Activated effector memory CD4-positive, alpha-beta T cell treated with anti-CD3 and anti-CD28 coated beads, Interleukin-2, amount 50 U/mL, for 16 hours (primary cell): ENCODE measurements at places on chromosomes 5 and 9.

- no peak for DNase-seq
Observed at GRCh38 chr9:35646153-35646532, 4.6 kb downstream of the SIT1 start.

GRCh38 chr9:128421482-128421996, 882 bp downstream of the CERCAM start:
- no peak for DNase-seq

GRCh38 chr9:75858497-75859092, 31.9 kb upstream of the PCSK5 start:
- no peak for DNase-seq

DNA sequence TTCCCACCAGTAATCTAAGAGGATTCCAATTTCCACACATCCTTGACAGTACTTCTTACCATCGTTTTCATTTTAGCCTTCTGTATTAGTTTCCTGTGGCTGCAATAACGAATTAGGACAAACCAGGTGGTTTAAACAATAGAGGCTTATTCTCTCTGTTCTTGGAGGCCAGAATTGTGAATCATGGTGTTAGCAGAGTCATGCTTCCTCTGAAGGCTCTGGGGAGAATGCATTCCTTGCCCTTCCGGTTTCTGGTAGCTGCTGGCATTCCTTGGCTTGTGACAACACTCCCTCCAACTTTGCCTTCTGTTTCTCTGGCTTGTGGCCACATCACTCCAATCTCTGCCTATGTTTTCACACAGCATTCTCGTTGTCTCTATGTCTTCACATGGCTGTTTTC, 23.5 kb downstream of the RIGI start:
- no peak for DNase-seq

DNA sequence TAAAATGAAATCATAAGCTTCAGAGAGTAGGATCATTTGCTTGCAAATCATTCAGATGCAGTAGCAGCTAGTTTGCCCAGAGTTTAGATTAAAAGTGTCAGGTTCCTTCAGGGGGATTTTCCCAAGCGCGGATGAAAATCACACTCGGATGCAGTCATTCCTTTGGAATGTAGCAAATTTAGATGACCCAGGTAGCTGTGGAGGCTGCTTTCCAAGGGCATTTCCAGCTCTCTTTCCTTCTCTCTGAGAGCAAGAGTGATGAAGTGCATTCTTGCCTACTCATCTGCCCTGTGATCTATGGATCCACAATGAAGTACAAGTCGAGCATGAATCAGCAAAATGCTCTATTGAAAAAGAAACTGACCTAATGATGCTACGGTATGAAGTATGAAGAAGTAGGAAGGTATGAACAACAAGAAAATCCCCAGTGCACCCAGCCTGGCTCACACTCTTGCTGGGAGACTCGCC, 200.2 kb downstream of the PLK2 start:
- no peak for DNase-seq

DNA sequence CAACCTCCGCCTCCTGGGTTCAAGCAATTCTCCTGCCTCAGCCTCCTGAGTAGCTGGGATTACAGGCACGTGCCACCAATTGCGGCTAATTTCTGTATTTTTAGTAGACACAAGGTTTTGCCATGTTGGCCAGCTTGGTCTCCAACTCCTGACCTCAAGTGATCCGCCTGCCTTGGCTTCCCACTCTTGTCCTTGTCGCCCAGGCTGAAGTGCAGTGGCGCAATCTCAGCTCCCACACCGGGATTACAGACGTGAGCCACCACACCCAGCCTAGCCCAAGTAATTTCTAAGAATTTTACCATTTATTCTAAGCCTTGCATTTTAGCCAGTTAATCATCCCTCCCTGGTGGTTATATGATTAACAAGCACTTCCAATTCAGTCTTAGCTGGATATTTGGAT, 11.0 kb downstream of the NAIP start:
- DNase-seq = peak; percentile 46

- DNase-seq = no peak
Observed at GRCh38 chr9:575139-575538, 266.4 kb upstream of the DMRT1 start.

- DNase-seq = no peak
Observed at GRCh38 chr5:93438124-93438523, 142.9 kb downstream of the NR2F1-AS1 start.

GRCh38 chr5:143234162-143234842, 169.2 kb downstream of the NR3C1 start:
- DNase-seq = no peak

GRCh38 chr5:132396589-132397031, 27.1 kb downstream of the SLC22A5 start:
- no peak for DNase-seq

DNA sequence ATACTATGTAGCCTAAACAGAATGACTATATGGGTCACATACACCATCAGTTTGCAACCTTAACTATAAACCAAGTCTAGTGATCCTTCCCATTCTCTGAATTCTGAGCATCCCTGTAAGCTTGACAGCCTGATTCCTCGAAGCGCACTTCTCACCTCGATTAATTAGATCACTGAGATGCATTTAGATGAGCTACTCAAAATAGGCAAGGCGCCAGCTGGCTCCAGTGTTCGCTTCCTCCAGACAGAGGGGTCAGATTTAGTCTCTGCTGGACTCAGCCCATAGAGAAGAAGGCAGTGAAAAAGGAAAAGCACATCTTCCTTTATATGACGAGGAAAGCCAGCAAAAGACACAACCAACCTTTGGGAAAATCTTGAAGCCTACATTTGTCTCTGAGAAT, 371.5 kb downstream of the MLLT3 start:
- no peak for DNase-seq

GRCh38 chr5:175060257-175060656, 335.9 kb downstream of the MSX2 start:
- DNase-seq = no peak

- DNase-seq = no peak
Observed at GRCh38 chr5:141945511-141946051, 12.4 kb downstream of the PCDH12 start.

GRCh38 chr5:44532981-44533380, 143.8 kb upstream of the FGF10 start:
- DNase-seq = no peak

- no peak for DNase-seq
Observed at GRCh38 chr9:2179567-2179966, 164.4 kb downstream of the SMARCA2 start.

DNA sequence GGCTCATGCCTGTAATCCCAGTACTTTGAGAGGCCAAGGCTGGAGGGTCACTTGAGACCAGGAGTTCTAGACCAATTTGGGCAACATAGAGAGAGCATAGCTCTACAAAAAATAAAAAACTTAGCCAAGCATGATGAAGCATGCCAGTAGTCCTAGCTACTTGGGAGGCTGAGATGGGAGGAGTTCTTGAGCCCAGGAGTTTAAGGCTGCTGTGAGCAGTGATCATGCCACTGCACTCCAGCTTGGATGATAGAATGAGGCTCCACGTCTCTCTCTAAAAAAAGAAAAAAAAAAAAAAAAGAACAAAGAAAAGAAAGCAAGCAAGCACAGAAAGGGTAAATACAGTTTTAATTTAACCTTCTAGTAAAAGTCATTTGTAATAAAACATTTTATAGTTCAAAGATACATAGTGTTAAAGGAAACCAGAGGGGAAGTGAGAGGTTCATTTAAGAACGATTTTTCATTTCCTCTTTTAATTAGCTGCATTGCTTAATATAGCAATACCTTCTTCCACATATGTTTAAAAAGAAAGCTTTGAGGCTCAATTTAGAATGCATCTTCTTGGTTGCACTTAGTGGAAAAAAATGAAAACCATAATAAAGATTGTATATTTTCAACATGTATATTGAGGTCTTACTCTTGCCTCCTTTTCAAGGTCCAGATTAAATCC, 14.9 kb downstream of the GAPT start:
- no peak for DNase-seq

DNA sequence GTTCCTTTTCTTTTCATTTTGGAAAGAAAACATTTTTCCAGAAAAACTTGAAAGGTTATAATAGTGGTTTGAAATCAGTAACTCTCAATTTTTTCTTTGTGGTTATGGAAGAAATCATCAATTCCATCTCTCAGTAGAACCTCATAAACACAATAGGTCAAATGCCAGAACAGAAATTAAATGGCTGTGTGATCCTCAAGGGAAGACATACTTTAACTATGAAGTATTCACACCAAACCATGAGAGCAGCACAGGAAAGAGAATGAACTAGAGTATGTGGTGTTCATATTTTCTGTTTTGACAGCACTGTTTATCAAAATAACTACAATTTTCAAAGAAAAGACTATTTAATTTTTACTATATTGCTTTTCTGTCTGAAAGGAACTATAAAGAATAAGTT, 29.7 kb upstream of the EFNA5 start:
- no peak for DNase-seq

- no peak for DNase-seq
Observed at GRCh38 chr9:133354766-133355165, 1.5 kb downstream of the SURF1 start.

DNA sequence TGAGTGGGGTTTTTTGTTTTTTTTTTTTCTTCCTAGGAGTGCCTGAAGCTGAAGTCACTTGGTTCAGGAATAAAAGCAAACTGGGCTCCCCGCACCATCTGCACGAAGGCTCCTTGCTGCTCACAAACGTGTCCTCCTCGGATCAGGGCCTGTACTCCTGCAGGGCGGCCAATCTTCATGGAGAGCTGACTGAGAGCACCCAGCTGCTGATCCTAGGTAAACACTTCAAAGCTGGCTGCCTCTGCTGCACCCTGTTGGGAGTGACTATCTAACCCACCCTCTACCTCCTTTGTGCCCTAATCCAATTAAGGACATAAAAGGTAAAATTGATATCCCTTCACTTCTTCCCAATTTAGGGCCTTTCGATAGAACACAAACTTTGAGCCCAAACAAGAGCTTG, 206.8 kb downstream of the SAXO1 start:
- no peak for DNase-seq
